ENCODE measurements at places on chromosomes 3 and 15.

GRCh38 chr3:23996095-23996524 is 51.0 kb downstream of the NR1D2 start:
- no peak for DNase-seq

DNA sequence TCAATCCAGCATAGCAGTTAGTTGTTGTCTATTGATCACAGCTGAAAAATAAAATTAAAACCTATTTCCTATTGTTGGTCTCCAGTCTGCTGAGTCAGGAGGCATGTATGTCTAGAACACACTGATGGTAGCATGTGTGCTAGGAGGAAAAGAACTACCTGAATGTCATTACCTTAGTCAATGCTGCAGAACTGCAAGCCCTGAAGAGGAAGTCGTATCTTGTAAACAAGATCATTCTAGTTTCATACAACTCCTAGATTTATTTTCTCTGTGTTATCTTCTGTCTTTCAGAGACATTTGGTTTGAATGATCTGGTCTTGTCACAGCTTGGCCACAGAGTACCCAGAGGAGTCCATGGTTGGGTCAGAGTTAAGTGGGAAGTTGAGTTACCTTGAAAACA is 110.0 kb upstream of the MRPL3 start:
- no peak for DNase-seq

DNA sequence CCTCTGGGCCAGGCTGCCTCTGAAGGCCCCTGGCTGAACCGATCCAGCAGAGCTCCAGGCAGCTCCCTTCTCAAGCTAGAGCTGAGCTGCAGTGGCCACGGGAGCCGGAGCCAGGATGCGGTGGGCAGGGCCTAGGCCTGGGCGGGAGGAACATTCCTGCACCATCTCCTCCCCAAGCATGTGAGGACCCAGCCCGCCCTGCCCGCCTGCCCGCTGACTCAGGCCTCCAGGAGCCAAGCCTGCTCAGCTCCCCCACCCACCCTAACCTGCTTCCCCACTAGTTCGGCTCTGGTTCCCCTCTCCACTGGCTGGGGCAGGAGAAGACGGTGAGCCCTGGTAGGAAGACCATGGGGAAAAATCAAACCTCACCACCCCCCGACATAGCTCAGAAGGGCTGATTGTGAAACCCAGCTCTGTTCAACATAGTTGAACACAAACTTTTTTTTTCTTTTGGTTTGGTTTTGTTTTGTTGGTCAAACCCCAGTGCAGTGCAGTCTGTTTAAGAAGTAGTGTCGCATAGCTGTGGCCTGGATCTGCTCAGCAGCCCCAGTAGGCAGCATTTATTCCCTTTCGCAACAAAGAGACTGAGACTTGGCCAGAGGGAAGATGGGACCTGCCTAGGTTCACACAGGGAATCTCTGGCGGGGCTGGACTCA is 13.5 kb downstream of the SNX33 start:
- DNase-seq: no peak

DNA sequence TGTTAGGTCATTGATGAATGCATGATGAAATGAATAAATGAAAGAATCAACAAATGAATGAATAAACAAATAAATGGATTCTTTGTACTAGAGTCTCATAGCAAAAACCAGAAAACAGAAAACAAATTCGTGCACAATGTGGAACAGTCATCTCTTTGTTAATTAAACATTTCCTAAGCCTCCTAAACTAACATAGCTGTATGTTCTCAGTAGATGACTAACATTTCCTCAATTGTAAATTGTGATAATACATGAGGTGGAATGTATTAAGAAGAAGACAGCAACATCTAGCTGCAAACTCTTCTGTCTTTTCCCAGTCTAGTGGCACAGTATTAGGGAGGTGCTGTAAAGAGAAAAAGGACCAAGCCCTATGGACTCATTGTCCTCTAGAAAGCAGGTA is 1021.0 kb downstream of the MCTP2 start:
- DNase-seq: no peak

GRCh38 chr3:171249245-171249644 is 211.0 kb downstream of the TNIK start:
- no peak for DNase-seq

GRCh38 chr15:100277087-100277855 is 64.5 kb downstream of the ADAMTS17 start:
- no peak for DNase-seq

DNA sequence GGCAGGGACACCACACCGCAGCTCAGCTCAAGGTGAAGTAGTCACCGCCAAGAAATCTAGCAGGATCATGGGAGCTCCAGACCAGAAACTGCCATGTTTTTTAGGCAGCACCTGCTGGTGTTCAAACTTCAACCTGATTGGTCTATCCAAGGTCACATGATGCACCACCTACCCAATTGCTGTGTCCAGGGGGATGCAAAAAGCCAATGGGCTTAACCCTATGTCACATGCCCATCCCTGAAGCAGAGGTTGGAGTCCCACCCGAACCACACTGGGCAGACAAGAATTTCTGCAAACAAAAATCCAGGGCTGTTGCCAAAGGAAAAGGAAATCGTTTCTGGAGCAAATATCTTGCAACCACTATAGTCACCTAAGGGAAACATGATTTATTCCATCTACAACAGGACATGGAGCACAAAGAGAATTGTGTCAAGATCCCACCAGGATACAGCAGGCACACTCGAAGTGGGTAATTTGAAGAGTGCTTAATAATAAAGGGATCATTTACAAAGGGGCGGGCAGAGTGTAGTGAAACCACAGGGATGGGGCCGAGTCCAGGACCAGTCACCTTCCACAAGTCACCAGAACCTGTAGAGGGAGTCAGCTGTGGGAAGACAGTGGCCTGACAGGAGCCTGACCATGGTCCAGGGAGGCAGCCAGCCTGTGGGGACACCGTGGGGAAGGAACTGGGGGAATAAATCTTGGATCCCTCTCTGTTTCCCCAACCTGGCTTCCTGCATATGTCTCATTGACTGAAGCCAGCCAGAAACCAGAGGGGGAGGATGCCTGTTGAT is 34.2 kb upstream of the TSEN2 start:
- no peak for DNase-seq

DNA sequence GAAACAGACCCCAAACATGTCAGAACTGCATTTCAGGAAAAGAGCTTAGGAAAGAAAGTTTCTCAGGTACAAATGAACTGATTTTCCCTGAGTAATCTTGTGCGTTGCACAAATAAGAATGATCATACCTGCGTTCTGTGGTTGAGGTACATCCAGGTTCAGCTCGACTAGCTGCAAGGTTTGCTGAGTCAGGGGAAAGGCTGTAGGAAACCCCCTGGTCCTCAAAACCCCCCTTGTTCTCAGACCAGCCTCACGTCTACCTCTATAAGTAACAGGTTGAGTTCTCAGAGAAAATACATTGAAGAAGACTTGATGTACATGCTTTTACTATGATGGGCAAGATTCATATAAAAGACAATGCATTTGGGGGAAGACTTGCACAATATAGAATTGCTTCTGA is 137.7 kb upstream of the ICE2 start:
- DNase-seq: no peak

GRCh38 chr15:51356983-51357382 is 15.5 kb downstream of the GLDN start:
- DNase-seq: no peak

DNA sequence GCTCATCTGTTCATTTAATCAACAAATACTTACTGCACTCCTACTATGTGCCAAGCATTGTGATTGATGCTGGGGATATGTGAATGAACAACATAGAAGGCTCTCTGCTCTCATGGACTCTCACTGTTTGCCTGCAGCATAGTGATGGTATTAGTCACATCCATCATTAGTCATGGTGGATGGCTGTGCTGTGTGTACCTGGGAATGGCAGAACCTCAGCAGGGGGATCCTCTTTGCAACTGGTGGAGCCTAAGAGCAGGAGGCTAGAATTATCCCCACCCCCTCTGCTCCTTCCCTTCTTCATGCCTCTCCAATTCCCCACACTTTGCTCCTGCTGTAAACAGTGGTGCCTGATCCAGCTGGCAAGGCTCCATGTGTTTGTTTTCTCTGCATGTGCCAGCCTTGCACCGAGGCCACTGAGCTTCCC is 20.5 kb downstream of the BOC start:
- DNase-seq: no peak

DNA sequence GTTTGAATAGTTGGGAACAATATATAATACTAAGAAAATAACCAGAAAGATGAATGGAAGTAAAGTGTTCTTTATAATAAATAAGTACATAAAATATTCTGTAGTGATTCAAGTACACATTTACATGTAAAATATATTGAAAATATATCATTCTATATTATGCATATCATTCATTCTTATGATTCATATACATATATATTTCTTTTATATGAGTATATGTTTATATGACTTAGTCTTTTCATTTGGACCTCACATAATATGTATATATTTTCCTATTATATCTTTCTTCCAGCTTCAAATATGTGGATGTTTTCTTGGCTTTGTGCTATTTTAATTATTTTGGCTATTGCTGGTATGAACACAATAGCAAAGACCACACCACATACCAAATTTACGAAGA is at the start of gene OTOL1:
OTOL1 (plus strand) TSS at position 301 of the 400 bp plus-strand sequence; CDS start at position 301, 0 bp downstream.
- DNase-seq: no peak

GRCh38 chr3:12877040-12877439 is 35.7 kb upstream of the RPL32 start:
- DNase-seq: no peak

DNA sequence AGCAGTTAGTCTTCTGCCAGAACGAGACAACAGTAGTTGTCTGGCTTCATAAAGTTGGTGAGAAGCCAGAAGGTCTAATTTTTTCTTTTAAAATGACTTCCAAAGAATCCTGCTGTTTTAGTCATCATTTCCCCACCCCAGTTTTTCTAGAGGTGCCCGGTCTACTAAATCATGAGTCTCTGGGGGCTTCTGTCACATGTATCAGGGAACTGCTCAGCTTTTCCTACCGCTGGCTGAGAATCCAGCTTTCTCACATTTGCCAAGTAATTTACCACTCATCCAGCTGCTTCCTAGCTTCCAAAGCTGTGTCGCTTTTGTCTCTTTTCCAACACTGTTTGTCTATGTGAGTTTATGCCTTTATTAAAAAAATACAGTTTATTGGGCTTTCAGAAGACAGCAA is 183.3 kb downstream of the NSUN3 start:
- no peak for DNase-seq

DNA sequence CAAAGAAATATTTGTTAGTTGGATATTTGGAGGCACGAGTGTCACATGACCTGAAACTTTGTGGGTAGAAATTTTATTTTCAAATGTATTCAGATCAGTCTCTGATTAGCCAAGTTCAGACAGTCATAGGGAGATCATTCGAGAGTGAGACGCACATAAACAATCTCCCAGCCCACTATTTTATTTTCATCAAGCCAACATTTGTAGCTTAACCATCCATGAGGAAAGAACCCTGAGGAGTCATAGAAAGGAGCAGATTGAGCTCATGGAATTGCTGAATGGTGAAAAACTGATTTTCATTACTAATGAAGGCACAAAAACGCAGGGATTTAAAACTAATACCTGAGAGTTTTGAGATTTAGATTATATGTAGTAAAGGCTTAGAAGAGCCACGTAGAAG is 548.7 kb downstream of the NSUN3 start:
- no peak for DNase-seq

- no peak for DNase-seq
Observed at GRCh38 chr15:36234743-36235142, 344.7 kb upstream of the CDIN1 start.

DNA sequence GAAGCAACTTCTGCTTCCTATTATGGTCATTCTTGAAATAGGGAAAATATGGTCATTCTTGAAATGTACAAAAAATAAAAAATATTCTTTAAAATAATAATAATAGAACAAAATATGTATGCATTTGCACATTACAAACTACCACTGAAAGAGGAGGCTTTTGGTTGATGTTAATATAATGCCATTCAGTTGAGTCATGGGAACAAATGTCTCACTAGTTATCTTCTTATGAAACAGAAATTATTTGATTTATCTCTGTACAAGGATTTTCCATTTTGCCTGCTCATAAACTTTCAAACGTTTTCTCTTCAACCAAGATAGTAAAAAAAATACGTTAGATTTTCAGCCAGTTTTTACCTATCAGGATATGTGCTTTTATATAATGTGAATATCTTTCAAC is 1662.7 kb downstream of the OTOL1 start:
- DNase-seq: no peak

- no peak for DNase-seq
Observed at GRCh38 chr3:73604451-73604850, 20.3 kb downstream of the PDZRN3 start.

GRCh38 chr3:42961633-42962032 is 17.5 kb upstream of the GASK1A start:
- no peak for DNase-seq

DNA sequence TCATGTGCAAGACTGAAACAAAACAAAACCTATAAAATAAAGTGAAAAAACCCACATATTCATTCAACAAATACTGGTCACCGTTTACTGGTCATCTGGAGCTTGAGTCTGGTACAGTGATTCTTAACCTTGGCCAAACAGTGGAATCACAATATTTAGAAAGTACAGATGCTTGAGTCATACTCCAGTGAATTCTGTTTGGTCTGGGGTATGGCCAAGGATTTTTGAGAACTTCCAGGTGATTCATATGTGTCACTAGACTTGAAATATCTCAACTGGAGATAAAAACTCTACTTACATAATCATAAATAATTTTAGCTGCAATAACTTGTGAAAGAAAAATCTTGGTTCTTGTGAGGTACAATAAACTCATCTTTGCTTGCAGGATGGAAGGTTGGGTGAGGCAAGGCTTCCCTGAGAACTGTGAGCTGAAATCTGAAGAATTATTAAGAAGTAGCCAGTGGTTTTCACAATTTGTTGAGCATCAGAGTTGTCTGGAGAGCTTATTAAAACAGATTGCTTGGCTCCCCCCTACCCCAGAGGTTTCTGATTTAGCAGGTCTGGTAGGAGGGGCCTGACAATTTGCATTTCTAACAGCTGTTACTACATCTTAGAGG is 9.6 kb downstream of the NEK11 start:
- no peak for DNase-seq

GRCh38 chr15:60390871-60391501 is 6.8 kb downstream of the ANXA2 start:
- DNase-seq: peak; percentile 15

Data from activated naive CD4-positive, alpha-beta T cell treated with Interleukin-2 at 50 U/mL for 16 hours (primary cell).